ENCODE measurements at places on chromosomes 2 and 18.

GRCh38 chr18:35693829-35694228 is 112.3 kb downstream of the GALNT1 start:
- DNase-seq, result no peak

DNA sequence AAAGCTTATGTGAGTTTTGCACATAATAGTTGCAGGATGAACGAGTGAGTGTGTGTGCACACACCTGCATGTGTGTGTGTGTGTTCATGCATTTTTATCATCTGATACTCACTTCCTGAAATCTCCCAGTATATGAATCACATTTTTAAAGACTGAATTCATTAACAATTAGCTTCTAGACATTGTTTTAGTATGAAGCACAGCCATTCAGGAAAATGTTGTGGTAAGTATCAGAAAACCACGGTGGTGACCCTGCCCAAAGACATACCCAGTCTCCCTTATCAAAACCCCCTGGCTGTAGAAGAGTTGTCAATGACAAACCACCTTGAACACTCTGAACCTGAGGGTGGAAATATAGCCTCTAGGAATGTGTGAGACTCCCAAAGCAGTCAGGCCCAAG is 220.8 kb downstream of the ALK start:
- DNase-seq, result peak; percentile 33

- DNase-seq, result no peak
These were observed 550.2 kb upstream of the LINC00305 start for GRCh38 chr18:64699081-64699480.

DNA sequence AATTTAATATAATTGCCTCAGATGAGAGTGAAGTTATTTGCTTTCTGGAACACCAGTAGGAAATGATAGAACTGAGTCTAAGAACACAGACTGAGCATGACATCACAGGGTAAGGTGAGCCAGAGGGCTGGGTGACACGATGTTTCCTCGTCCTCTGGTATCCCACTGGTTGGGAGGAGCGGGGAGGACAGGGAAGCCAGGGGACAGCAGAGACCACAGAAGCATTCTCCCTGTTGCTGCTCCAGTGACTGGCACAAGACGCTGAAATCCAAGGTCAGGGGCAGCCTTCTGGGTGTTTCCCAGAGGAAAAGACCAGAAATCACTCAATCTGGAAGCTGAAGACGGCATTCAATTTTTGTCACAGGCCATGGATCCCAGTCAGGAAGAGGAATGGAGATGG is 363.4 kb upstream of the SOX11 start:
- DNase-seq, result no peak

DNA sequence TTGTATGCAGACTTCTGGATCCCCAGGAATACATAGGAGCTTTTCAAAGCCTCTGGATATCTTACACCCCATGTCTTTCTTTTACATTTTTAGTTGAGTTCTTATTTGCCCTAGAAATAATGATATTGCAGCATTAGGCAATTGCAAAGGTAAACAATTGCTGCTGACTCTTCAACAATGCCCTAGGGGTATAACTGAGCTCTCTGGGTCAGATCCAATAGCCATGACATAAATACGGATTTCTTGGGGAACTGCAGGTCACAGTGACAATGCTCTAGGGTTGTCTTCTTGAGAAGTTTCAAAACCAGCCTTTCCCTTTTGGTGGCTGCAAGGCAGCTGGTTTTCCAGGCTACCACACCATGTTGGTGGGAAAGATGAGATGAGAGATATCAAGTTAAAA is 16.5 kb upstream of the OR6B3 start:
- no peak for DNase-seq

- DNase-seq, result no peak
These were observed 600.6 kb downstream of the RNF144A start for GRCh38 chr2:7517851-7518250.

DNA sequence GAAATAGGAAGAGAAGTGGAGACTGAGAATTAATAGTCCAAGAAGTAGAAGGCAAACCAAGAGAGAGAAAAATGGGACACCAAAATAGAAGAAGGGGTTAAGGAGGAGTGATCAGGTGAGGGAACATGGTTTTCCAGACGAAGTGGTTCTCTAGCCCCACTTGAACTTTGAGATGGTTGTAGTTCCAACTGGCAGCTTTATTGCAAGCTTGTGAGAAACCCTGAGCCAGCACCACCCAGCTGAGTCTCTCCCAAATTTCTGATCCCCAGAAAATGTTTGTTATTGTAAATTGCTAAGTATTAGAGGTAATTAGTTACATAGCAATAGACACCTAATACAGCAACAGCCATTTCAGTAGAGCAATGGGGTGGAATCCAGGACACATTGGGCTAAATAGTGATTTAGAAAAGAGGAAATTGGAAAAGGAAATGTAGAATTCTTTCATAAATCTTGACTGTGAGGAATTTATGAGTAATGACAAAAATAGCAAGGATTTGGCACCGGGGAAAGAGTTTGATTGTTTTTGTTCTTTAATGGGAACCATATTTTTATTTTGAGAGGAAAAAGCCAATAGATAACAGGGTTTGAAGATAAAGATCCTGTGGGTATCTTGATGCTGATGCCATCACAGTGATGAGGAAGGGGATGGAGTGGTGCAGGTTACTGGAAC is 62.1 kb upstream of the XDH start:
- DNase-seq, result no peak

- no peak for DNase-seq
These were observed 40.7 kb downstream of the SOS1 start for GRCh38 chr2:39080152-39080551.

- DNase-seq, result no peak
These were observed 46.4 kb upstream of the INHBB start for GRCh38 chr2:120299561-120299960.

DNA sequence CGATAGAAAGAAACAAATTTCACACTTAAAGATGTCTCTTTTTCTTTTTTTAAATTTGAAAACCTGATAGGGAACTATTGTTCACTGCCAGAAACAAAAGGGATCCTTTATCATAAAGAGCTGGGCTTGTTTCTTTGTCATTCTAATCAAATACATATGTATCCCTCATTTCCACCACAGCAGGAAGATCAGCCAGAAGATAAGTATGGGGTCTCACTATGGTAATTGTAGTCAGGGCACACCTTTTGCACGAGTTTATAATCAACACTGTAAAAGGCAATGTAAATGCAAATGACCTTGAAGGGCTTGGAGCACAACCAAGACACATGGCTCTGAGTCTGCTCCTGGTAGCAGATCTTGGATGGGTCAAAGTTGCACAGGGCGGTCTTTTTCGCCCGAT is 109.5 kb downstream of the NXPH2 start:
- DNase-seq, result no peak

GRCh38 chr18:23572570-23572969 is 13.7 kb downstream of the NPC1 start:
- DNase-seq, result no peak

- DNase-seq, result peak; percentile 48
These were observed 512.9 kb upstream of the ACVR2A start for GRCh38 chr2:147331790-147332419.

DNA sequence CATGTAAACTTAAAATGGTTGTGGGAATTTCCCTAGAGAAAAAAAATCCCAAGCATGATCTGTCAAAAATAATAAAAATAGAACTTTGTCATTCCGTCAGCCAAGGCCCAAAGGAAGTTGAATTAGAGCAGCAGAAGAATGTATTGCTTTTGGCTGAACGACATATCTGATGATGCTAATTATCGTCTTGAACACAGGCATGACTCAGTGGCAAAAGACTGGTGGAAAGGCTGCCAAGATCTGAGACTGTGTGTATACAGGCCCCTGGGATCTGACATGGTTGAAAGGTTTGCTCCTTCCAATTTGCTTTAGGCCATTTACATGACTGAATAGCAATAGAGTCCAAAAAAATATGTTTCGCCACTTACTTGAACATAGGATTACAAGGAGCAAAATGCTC is 1057.1 kb upstream of the CRIM1 start:
- peak; percentile 96 for DNase-seq

DNA sequence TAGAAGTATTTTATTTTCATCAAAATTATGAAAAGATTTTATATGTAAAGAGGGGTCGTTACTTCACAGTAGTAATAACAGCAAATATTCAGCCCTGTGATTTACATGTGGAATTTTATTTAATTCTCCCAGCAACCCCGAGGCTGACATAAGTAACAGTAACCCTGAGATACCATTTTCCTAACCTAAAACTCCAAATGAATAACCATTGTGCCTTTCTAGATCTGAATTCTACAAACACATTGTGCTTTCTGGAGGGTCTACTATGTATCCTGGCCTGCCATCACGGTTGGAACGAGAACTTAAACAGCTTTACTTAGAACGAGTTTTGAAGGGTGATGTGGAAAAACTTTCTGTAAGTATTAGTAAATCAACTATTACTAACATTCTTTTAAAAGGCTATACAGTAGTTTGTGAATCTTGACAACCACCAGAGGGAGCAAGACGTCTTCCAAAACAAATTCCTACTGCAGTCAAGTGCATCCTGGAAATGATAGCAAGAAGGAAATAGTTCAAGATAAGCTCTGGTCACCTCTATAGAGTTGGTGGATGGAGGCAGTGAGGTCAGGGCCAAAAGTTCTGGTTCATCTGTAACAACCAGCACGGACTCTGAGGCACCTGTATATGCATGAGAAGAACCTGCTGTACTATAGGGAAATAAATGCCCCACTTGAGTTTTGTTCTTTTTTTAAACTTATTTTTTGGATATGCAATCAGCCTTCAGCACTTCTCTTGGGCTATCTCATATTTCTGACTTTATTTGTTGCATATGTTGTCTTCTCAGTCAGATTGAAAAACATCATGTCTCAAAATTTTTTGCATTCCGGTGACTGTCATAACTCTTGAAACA is 37.4 kb downstream of the ACTR2 start:
- peak; percentile 87 for DNase-seq

DNA sequence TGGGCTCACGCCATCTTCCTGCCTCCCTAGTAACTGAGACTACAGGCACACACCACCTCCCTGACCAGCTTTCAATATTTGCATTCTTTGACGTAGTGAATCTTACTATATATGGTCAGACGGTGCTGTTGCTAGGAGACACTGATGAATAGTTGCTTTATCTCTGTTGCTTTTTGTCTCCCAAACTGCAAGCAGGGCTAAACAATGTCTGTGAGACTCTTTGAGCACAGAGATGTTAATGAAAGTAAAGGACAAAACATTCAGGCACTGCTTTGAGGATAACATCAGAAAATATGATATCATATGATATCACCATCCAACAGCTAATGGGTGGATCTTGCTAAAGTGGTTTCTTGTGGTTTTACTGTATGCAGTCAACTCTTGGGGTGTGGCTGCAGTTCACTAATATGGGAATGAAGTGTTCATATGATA is 43.0 kb downstream of the EMILIN2 start:
- DNase-seq, result no peak

GRCh38 chr2:8676191-8676920 is 5.5 kb upstream of the ID2 start:
- DNase-seq, result peak; percentile 94

DNA sequence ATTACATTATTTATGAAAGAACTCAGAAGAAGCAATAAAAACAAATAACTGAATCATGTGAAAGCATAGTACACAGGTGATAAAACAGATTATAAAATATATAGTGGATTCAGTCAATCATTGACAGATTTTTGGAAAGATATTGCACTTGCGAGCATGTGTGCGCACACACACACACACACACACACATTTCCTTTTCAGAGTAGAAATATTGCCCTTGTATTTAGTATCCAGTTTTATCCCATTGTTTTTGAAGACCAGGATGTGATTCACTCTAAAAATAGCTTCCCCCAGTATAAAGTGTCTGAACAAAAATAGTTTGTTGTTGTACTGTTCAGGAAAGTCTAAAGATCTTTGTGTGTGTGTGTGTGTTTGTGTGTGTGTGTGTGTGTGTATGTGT is 145.5 kb downstream of the CALCRL start:
- DNase-seq, result peak; percentile 24

DNA sequence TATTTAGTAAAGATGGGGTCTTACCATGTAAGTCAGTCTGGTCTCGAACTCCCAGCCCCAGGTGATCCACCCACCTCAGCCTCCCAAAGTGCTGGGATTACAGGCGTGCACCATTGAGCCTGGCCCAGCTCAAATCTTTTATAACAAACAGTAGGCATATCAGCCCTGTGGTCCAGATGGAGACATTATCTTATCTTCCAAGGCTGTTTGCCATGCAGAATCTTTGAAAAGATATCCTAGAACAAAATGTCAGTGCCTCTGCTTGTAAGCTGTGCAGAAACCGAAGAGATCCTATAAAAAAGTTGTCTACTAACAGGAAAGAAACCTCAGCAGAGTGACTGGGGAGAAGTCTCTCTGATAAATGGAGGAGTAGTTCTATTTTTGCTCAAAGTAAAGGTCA is 142.1 kb downstream of the PTH2R start:
- no peak for DNase-seq

- no peak for DNase-seq
These were observed 109.4 kb downstream of the PARD3B start for GRCh38 chr2:204654669-204655068.
